ENCODE measurements at places on chromosomes 12 and 14.

GRCh38 chr14:104494483-104494882 is 85.1 kb upstream of the C14orf180 start:
- DNase-seq = no peak

DNA sequence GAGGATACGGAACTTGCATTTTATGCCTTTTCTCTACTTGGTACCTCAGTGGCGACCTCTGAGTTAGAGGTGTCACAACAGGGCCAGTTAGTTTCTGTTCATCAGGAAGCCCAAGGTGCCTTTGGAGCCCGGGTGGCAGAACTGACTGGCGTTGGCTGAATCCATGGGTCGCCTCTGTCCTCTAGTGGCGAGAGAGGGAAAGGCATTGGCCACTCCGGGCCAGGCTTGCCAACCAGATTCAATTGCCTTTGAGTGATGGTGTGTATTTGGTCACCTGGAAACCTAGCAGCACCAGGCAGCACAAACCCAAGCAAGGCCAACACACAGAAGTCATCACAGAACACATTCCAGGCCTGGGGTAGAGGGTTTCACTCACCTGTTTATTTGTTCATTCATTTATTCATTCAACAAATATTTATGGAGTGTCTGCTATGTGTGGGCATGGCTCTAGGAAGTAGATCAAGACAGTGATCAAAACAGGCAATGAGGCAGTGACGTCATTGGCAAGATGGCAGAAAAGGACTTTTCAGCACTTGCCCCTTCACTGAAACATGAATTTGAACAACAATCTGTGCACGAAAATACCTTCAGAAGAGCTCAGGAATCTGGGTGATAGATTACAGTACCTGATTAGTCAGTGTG is 40.5 kb upstream of the KCNA5 start:
- peak; percentile 60 for DNase-seq

DNA sequence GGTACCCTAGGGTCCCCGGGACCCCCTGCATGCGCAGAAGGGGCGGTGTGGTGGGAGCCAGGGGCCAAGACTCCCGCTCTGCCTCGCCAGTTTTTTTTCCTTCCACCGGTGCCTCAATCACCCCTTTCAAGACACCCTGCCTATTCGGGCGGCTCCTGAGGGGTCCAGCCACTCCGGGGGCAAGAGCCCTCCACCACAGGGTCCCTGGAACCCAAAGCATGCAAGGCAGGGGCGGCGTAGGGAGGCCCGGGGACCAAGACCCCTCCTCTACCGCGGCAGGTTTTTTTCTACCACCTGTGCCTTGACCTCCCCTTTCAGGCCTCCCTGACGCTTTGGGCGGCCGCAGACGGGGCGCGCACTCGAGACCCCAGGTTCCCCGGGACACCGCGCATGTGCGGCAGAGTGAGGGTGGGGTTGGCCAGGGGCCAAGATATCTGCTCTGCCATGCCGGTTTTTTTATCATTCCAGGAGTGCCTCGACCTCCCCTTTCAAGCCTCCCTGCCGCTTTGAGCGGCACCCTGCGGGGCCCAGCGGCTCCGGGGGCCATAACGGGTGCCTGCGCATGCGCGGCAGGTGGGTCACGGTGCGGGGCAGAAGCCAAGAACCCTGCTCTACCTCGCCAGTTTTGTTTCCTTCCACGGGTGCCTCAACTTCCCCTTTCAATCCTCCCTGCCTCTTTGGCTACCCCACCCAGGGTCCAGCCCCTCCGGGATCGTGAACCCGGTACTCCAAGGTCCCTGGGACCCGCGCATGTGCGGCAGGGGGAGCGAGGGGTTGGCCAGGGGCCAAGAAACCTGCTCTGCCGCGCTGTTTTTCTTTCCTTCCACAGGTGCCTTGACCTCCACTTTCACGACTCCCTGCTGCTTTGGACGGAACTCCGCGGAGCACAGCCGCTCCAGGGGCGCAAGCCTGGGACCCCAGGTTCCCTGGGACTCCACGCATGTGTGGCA is 328.1 kb downstream of the ALG10 start:
- no peak for DNase-seq

- no peak for DNase-seq
Measured at GRCh38 chr12:49868449-49868848, 25.5 kb upstream of the BCDIN3D start.

Measured in M059J (cell line).